ENCODE measurements at places on chromosomes 6 and 20.

DNA sequence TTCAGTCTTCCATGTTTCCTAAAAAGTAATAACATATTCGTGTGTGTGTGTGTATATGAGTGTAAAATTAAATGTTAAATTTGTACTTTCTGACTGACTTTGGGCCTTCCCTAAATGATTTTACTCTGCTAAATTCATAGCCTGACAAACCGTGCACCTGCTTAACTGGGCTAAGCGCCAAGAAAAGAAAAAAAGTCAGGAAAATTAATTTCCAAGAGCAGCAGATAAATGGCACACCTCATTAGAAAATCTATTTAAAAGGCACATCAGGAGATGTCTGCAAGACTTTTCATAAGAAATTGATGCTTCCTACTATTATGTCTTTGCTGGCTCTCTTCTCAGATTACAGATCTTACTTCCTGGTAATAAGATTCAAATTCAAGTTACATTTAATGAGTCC is 72.4 kb downstream of the TRDN start:
- no peak for DNase-seq

GRCh38 chr6:40629463-40629862 is 42.3 kb upstream of the LRFN2 start:
- DNase-seq: no peak

- no peak for DNase-seq
These were observed 13.0 kb downstream of the TXNDC5 start for GRCh38 chr6:7897461-7898192.

GRCh38 chr6:6749702-6750491 is 161.4 kb downstream of the LY86 start:
- DNase-seq: no peak

DNA sequence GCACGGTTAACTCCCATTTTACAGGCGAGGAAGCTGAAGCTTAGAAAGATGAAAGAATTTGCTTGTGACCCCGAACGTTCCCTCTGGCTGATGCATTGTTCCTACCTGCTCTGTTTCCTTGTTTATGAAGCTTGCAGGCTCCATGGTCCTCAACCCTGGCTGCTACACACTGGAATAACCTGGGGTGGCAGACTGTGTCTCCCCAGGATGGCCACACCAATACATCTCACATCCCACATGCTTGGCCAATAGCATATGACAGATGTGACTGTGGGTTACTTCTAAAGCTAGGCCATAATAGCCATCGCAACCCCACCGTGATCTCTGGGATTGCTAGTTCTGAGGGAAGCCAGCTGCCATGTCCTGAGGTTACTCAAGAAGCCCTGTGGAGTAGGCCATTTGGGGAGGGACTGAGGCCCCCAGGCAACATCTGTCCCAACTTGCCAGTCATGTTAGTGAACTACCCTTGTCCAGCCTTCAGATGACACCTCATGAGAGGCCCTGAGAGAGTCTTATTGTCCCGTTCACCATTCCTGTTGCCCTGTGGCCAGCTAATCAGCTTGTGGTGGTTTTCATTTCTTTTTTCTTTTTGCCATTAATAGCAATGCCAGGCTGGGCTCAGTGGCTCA is 6.7 kb upstream of the FAM110A start:
- no peak for DNase-seq

- DNase-seq: no peak
These were observed 511.2 kb upstream of the JARID2 start for GRCh38 chr6:14734416-14735340.

DNA sequence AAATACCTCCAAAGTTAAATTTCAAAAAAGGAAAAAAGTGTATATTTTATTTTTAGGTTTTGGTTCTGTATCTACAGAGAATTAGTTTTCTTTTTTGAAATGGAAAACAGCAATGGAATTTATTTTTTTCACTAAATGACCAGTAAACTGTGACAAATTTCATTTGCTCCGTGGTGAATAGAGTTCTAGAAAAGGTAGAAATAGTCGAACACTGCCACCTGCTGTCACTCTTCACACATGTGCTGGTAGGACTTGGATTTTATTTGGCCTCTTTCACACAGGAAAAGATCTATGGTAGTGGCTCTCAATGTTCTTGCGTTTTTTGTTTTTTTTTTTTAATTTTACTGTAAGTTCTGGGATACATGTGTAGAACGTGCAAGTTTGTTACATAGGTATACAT is 312.5 kb downstream of the EYA4 start:
- no peak for DNase-seq

DNA sequence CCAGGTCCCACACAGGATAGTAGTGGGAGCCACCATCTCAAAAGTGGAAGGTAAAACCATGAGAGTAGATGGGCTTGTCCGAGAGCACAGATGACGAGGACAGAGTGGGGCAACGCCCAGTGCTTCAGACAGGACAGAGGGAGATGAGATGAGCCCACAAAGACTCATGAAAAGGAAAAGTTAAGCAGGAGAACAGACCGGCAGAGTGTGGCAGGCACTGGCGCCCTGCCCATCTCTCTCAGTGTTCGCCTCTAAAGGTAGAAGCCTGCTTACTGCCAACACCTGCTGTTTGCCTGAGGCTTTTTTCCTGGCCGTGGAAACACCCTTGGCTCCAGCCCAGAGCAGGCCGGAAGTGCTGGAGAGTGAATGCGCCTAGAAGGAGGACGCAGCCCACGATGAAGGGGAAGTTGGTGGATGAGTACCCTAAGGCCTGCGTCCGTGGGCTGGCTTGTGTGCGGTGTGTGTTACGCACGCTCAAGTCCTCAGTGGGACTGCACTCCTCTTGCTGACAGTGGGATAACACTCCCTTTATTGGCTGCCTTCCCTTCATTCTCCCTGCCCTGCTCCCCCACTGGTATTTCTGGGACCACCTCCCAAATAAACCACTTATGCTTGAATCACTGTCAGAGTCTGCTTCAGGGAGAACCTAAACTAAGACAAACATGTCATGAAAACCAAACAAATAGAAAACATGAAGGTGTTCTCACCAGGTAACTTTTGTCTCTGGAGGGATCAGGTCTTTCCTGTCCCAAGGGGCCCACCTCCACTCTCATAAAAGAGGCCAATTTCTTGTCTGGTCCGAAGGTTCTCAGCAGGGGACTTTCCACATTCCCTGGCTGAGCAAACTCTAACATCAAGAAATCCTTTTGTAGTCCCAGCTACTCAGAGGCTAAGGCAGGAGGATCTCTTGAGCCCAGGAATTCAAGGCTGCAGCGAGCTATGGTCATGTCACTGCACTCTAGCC is 9.1 kb upstream of the FOXP4 start:
- DNase-seq: no peak

DNA sequence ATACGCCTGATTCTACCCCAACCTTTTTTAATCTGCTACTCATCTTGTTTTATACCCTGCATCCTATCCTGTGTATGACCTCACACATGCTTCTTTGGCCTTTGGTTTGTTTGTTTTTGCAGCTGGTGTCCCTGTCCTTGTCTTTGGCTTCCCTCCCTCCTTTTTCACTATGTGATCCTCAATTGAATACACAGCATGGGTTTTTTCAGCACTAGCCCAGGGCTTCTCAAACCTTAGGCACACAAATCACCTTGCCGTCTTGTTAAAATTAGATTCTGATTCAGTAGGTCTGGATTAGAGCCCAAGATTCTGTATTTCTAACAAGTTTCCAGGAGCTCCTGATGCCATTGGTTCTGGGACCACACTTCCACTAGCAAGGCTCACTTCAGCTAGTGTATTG is 321.5 kb upstream of the MAN1A1 start:
- no peak for DNase-seq

GRCh38 chr6:15137086-15137485 is 108.8 kb upstream of the JARID2 start:
- no peak for DNase-seq

GRCh38 chr6:90420500-90420899 is 123.9 kb upstream of the BACH2 start:
- no peak for DNase-seq

DNA sequence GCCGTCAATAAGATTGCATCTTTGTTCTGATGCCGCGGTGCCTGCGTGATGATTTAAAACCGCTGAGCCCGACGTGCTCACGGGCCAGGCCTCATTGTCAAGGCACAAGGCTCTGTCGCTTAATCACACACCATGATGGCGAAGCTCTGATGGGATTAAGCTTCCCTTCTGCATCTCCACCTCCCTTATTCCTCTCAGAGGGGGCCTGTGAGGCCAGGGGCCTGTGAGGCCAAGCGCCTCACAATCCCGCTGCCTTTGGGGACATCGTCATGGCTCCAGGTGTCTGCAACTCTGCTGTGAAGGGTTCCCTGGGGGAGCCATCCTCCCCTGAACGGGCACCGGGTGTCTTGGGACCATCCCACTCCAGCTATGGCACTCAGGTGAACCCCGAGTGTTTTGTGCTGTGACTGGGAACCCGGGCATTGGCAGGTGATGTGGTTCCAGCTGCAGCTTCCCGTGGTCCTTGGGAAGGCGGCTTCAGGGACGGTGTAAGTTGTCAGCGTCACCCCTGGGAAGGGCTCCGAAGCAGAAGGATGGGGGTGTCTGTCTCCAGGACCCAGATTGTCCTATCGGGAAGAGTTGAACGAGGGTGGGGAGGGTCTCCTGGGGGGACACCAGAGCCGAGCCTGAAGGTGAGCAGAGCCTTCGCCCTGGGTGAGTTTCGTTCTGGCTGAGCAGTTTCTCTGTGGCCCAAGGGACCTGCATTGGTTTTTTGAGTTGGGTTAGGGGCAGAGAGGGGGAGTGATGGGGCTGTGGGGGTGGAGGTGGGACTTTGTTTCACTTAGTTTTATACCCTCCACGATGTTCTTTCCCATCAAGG is 18.0 kb upstream of the BHLHE23 start:
- no peak for DNase-seq

- DNase-seq: no peak
These were observed 29.9 kb downstream of the FBXO5 start for GRCh38 chr6:152952866-152953509.

DNA sequence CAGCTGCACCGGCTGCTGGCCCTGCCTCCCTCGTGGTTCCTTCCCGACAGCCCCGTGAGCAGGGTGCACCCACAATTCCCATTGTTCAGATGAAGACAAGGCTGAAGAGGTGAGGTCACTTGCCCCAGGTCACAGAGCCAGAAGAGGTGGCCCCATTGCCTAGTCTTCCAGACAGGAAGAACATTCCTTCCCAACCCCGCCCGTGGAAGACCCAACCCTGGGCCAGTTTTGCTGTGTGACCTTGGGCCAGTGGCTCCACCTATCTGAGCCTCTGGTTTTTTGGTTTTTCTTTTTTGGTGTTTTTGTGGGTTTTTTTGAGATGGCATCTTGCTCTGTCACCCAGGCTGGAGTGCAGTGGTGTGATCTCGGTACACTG is 61.7 kb downstream of the RIPOR3 start:
- no peak for DNase-seq

- DNase-seq: no peak
These were observed 41.6 kb upstream of the FOXP4 start for GRCh38 chr6:41504466-41505121.

DNA sequence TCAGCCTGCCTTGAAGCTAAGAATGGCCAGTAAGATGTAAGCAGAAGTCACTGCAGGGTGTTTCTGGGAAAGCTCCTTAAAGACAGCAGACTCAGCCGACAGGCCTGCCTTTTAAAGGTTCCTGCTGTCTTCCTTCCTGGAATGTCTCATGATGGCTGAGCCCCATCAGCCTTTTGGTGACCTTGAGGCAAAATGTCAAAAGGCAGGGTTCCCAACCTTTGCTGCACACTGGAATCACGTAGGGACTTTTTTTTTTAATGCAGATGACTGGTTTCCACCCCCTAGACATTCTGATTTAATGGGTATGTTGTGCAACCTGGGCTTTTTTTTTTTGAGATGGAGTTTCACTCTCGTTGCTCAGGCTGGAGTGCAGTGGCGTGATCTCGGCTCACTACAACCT is 11.6 kb downstream of the MDGA1 start:
- no peak for DNase-seq

DNA sequence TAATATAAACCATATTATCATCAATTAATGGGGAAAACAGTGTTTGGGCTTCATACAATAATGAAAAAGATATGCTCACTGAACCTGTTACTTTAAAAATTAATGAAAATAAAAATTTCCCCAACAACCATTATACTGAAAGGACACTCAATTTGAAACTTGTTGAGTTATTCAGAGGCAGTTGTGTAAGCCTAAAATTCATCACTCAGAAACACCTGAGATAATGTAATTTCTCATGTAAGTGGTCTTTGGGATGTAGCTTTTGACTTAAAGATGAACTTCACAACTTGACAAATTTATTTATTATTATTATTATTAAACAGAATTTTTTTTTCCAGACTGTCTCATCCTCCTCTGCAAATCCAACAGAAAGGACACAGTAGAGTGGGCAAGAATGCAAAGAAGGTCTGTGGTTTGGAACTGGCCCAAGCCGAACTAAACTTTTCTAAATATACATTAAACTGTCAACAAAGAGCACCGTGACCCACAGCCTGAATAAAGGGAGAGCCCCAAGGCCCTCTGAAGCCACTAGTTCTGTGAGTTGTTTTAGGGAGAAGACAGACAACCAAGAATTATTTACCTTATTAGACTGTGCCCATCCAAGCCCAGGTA is 32.2 kb upstream of the HEY2 start:
- no peak for DNase-seq

DNA sequence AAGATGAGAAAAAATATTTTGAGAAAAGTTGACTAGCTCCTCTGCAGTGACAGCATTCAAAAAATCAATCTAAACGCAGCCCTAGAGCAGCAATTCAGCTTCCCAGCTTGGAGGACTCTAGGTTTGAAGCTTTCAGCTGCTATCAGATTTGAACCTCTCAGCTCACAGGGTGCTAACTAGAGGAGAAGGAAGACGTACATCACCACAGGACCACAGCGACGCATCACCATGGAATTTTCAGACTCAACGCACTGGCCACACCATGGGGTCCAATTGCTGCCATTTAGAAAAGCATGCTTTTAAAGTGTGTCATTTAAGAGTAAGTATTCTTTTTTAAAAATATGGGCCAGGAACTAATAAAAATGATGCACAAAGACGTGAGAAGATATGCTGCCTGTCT is 45.0 kb upstream of the FUCA2 start:
- DNase-seq: no peak

DNA sequence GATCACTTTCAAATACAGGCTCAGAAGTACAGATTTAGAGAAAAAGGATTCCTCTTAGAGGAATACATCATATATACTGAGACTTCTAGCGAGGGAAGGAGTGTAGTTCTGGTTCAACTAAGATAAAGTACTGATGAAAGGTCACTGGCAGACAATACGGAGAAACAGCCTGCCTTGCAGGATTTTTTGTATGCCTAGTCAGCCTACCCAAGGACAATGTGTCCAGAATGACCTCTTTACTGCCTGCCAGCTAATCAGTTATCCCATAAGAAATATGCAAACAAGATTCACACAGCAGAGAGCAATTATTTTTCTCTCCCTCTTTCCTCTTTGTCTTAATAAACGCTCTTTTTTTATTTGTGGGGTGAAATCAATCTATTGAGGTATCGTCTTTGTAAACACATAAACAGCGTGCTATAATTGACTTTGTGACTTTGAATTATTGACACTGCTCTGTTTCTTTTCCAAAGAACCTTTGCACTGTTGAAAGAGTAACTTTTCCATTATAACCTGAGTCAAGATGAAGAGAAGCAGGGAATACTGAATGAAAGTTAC is 1.4 kb upstream of the TSPYL4 start:
- no peak for DNase-seq

DNA sequence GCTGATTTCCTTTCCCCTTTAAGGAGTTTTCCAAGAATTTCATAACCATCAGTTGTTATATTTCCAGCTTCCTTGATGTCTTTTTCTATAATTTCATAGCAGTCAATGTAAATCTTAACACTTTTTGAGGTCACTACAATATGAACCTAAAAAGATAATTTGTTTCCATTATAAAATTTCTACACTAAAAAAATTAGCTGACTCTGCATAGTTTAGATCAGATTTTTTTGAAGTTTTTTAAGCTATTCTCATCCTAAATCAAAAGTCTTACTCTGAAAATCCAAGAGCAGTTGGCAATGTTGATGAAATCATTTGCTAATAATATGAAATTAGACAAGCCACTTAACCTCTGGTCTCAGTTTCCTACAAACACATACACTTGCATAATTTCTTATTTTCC is 96.8 kb downstream of the COL12A1 start:
- no peak for DNase-seq

Data from stimulated activated CD4-positive, alpha-beta T cell treated with anti-CD3 and anti-CD28 coated beads, TNF-alpha, amount 100 ng/mL, for 1 hour (primary cell).